AG09309 (cell line): ENCODE measurements at places on chromosomes 11 and 22.
A peak's percentile ranks its signal among the peaks of the same experiment; 100 is the strongest.

GRCh38 chr11:121460941-121461514 is 8.3 kb upstream of the SORL1-AS1 start:
- no peak for DNase-seq

- DNase-seq: no peak
Observed at GRCh38 chr11:20131788-20132666, 28.2 kb downstream of the DBX1 start.

DNA sequence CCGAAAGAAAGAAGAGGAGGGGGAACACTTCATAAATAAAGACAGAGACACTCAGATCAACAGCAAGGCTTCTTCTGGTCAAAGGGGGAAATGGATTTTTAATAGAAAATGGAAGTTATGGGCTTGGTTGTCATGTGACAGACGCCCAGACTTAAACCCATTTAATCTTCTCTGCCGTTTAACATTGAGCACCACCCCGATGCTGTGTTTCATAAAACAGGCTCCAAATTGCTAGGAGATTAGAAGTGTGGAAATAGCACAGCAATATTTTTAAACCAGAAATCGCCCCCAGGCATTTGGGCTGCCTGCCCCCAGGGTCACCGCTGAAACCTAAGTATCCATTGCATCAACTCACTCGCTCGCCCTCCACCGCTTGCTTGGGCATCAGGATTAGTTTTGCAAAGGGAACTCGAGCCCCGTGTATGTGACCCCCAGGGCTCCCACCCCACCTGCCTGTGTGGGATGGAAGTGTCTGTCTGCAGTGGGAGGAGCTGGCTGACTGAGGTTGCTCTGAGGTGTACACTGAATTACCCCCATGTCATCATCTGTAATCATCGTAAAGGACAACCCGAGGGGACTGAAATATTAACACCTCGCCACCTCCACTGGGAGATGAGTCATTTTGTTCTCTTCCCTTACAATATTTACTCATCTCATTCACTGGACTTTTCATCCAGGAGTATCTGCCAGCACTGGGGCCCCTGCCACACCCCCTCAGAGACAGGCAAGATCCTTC is 10.7 kb downstream of the DSCAML1 start:
- no peak for DNase-seq

DNA sequence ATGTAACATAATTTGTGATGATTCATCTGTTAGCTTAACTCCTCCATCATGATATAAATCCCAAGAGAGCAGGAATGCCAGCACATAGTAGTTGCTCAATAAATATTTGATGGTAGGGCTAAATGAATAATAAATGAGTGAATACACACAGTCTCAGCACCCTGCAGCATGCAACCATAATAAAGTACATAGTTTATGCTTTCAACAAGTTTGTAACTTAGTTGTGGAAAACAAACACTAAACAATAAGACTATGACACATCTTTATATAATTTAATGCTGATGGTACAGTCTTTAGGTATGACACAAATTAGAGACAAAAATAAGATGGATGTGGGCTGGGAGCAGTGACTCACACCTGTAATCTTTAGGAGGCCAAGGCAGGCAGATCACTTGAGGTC is 3.8 kb downstream of the ALKBH8 start:
- peak; percentile 44 for DNase-seq

GRCh38 chr11:47669856-47670255 is 27.5 kb upstream of the MTCH2 start:
- no peak for DNase-seq

- no peak for DNase-seq
Observed at GRCh38 chr22:37760152-37760551, 47.6 kb upstream of the GCAT start.

DNA sequence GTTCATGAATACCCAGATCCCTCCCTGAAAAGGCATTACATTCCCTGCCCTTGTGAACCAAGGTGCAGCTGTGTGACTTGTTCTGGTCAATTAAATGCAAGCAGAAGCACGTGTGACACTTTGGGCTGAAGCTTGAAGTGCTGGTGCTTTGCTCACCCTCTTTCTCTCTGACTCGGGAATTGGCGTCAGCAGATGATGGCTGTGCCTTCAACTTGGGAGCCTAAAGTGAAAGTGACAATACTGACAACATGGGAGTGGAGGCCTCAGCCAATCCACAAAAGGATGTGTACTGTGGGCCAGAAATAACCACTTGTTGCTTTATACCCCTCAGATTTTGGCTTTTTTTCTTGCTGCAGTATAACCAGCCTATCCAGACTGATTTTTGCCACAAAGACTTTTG is 148.3 kb upstream of the THY1 start:
- DNase-seq: no peak

- no peak for DNase-seq
Observed at GRCh38 chr11:106381895-106382294, 304.4 kb downstream of the AASDHPPT start.

DNA sequence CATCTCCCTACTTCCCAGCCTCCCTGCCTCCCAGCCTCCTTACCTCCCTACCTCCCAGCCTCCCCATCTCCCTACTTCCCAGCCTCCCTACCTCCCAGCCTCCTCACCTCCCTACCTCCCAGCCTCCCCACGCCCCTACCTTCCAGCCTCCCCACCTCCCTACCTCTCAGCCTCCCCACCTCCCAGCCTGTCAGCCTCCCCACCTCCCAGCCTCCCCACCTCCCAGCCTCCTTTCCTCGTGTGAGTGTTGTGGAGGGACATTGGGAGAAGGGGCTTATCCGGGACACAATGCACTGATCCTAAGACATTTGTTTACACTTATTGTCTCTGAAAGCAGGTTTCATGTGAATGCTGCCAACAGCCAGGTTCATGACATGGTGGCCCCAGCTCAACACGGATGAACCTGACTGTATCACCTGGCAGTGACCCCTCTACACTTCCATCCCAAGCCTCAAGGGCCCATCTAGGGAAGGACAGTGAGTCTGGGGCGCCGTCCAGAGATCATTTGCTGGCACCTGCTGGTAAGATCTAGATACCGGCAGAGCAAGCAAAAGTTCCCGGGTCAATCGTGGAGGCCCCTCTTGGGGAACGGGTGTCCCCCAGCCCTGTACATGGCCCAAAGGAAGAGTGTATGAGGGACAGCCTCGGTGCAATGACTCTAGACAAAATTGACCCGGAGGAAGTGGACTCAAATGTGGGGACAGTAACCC is 34.5 kb upstream of the TH start:
- DNase-seq: no peak

GRCh38 chr11:86101493-86101892 is 32.6 kb upstream of the PICALM start:
- DNase-seq: no peak

GRCh38 chr11:111631666-111632039 is 29.4 kb downstream of the SIK2 start:
- peak; percentile 63 for DNase-seq

GRCh38 chr22:20434264-20434751 is 3.3 kb downstream of the SCARF2 start:
- no peak for DNase-seq

DNA sequence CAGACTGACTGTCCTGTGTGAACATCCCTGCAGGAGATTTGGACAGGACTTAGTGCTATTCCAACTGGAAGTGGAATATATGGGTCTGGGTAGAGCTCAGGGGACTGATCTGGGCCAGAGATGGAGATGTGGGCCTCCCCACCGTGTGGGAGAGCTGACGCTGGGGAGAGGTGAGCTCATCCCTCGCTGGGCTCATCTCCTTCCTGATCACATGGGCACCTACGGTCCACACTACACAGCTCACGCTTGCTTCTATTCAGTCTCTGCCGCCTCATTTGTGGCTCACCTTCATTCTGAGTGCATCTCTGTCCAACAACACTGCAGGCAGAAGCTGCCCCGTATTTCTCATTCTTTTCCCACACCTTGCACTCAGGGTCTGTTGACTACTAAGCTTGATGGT is 16.6 kb upstream of the RAB1B start:
- no peak for DNase-seq

DNA sequence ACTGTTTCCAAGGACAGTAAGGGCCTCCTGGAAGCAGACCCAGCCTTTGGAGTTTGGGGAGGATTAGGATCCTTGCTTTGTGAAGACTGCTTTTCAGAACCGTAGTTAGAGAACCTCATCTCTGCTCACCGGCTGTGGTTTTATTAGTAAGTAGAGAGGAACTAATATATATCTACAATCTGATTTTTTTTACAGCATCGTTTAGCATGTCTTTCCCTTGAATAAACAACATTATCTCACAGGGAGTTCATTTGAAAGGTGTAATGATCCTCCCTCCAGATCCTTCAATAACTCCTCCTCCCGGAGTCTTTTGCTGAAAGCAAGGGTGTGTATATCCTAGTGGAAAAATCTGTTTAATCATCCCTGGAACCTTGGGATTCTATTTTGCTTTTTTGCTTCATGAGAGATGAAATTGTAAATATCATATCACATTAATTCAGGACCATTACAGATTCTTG is 132.7 kb downstream of the DBX1 start:
- no peak for DNase-seq

- DNase-seq: no peak
Observed at GRCh38 chr22:30423301-30423958, 2.1 kb upstream of the MTFP1 start.

- DNase-seq: no peak
Observed at GRCh38 chr11:46216019-46216764, 61.3 kb upstream of the CREB3L1 start.

- DNase-seq: no peak
Observed at GRCh38 chr11:132519241-132519815, 1013.0 kb downstream of the OPCML start.

DNA sequence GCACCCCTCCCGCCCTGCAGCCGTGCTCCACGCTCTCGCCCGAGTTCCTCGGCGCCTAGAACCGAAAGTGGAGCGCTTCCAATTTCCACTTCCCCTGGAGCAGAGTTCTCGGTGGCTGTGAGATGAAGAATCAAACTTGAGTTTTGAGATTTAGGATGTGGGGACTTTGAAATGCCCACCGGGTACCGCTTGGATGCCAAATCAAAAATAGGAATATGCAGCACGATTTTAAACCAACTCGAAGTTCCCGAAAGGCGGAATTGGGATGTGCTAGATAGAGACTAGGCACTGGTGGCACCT is 569 bp downstream of the POLA2 start:
- no peak for DNase-seq

DNA sequence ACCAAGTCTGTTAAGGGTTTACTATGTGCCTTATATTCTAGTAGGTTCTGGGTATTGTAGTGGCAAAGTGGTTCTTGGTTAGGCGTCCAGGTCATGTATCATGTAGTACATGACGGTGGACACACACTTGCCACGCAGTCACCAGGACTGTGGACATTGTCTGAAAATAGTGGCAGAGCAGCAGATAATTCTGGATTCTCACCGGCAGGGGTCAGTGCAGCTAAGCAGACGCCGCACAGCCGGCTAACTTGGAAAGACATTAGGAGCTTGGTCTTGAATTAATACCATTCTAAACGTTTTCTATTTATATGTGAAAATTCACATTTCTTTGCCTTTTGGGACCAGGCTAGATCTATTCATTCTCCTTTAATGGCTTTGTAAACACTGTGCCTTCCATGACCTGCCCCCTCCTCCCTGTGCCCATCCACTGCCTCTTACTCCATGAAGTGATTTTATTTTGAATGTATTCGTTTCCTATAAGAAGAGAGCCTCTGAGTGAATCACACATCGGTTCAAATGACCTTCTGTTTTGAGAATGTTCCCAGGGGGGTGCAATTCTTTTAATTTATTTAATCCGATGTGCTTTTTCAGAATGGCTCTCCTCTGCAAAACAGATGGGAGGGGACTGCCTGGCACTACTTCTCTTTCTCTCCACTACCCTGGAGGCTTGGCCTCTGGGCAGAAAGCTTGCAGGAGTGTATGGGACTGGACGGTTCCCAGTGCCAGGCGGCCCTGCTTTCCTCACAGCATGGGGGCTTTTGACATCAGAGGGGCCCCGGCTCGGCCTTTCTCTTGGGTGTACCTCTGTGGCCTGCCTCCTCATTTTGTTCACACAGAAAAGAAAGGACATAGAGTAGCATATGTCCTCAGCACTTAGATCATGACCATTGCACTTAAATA is 378.0 kb downstream of the NTM start:
- DNase-seq: no peak

DNA sequence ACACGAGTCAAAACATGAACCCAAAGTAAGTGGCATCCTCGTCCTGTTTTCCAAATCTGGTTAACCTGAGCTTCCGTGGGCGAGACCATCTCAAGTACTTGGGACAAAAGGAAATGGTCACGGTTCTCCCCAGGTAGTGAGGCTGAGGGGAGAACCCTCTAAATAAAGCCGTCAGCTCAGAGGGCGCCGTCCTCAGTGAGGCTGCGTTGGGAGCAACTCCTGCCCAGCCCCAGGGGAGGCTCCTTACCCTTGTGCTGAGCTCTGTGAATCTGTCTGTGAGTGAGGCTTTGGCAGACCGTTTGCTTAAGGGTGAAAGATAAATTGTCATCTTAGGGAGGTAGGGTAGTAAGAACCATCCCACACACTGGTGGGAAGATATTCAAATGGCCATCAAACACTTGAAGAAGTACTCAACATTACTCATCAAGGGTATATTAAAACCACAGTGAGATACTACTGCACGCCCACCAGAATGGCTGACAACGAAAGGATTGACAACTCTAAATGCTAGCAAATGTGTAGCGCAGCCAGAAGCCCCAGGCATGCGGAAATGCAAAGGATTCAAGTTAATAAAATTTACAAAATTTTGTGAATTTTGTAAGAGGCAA is 321.0 kb downstream of the TBC1D22A start:
- no peak for DNase-seq

DNA sequence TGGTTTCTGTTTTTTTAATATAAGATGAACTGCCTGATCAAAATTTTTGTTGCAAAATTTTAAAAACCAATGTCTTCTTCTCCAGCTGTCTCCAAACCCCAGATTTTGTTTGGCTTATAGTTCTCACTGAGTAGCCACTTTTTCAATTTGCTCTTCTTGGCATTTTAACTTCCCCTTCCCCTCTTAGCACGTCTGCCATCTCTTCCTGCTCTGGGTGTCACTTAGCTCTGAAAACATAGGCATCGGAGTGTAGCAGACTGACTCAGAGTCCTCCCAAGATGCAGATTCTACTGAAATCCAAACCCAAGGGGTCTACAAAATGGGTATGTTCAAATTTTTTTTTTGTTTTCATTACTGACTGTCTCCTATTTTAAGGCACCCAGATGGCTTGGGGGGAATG is 270.3 kb upstream of the KIRREL3 start:
- no peak for DNase-seq

DNA sequence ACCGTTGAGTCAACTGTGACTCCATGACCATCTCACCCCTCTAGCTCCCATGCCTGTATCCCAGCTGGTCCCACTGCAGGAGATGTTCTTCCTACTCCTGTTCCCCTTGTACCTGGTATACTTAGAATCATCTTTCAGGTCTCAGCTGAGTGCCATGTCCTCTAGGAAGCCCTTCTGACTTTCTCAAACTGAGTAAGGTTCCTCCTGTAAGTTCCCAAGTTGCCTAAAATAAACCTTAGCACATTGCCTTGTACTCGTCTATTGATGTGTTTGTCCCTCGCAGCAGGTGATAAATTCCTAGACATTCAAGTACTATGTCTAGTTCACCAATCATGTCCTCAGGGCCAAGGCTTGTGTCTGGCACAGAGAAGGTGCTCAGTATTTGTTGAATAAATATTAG is 18.4 kb upstream of the ASCC2 start:
- no peak for DNase-seq
